Lower lobe of right lung (tissue), 2 donors: ENCODE measurements at places on chromosomes 3 and 15. TPM values are rescaled to one million over a fixed set of nuclear protein-coding genes. Genes with fewer than 3 reads are reported as not detected.

CCR8 gene
- not detected for total RNA-seq

PLIN1 gene
- 1.3 TPM for total RNA-seq

LINGO1 gene
- 0.86 TPM for total RNA-seq

ACOX2 gene
- total RNA-seq: 20.2 TPM

DNA sequence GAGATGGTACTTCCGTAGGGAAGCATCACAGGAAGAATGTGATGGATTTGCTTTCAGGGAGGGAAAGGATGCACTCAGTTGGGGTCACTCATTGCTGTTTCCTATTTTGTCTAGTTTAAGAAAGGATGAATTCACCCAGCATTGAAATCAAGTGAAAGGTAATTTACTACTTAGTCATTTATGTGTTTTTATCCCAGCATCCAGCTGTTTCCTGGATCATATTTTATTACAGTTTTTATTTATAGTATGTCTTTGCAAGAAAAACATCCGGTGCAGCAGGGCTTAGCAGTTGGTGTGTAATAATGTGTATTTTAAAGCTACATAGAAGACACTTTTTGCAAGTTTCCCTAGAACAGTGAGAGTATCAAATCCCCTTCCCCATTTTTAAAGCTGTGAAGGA, 37.4 kb upstream of the GOLGA8B start:
- H3K27me3 ChIP-seq: no peaks in the 10 kb centered on the region
- no peak for DNase-seq
- no peak overlapping the region for H3K4me3 ChIP-seq
- no peak overlapping the region for H3K27ac ChIP-seq
- peaks cover 12% of the 10 kb centered on the region for H3K4me1 ChIP-seq

GRCh38 chr15:45150997-45151396, 21.2 kb downstream of the DUOX1 start:
- peaks cover 9% of the 10 kb centered on the region for H3K4me1 ChIP-seq
- H3K36me3 ChIP-seq: peaks cover 55% of the 10 kb centered on the region
- no peak overlapping the region for H3K4me3 ChIP-seq
- H3K27me3 ChIP-seq: no peaks in the 10 kb centered on the region
- H3K27ac ChIP-seq: no peak overlapping the region

GRCh38 chr3:177334803-177335202, 137.5 kb upstream of the TBL1XR1 start:
- no peak overlapping the region for H3K27ac ChIP-seq
- peaks cover 45% of the 10 kb centered on the region for H3K4me1 ChIP-seq
- no peak for DNase-seq
